ENCODE measurements at places on chromosomes 16 and 17. TPM values are rescaled to one million over a fixed set of nuclear protein-coding genes. Genes with fewer than 3 reads are reported as not detected.

The CACNG3 gene
- total RNA-seq, result not detected

The PRR29 gene
- total RNA-seq, result 0.19 TPM

The MYCBPAP gene
- total RNA-seq, result 0.36 TPM

The KRT24 gene
- total RNA-seq, result not detected

The EFCAB13 gene
- total RNA-seq, result 17.2 TPM

The KCNJ12 gene
- total RNA-seq, result 1.5 TPM

The HP gene
- 765 TPM for total RNA-seq

The TPSG1 gene
- not detected for total RNA-seq

The DRC3 gene
- 0.60 TPM for total RNA-seq

The SDK2 gene
- 0.46 TPM for total RNA-seq

The GDPD1 gene
- total RNA-seq, result 2.0 TPM

The SSTR5 gene
- total RNA-seq, result 0.37 TPM

The NACA2 gene
- not detected for total RNA-seq

The CPHXL gene
- not detected for total RNA-seq

The BRICD5 gene
- total RNA-seq, result 1.5 TPM

The ZNF771 gene
- total RNA-seq, result 13.6 TPM

DNA sequence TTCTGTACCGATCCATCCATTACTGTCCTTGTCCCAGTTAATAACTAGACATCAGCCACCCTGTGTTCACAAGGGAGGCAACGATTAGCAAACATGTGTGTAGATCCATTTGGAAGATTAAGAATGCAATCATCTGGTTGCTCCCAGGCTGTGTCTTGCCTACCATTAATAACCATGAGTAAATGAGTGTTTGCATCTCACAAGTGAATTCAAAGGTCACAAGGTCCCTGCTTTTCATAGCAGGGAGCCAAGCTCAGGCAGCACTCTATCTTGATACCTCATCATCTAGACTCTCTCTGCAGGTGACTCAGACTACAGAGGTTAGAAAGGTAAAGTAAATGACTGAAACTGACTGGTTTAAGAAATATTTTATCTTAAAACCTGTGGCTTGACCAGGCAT is 25.3 kb downstream of the VWA3A start:
- DNase-seq, result no peak

DNA sequence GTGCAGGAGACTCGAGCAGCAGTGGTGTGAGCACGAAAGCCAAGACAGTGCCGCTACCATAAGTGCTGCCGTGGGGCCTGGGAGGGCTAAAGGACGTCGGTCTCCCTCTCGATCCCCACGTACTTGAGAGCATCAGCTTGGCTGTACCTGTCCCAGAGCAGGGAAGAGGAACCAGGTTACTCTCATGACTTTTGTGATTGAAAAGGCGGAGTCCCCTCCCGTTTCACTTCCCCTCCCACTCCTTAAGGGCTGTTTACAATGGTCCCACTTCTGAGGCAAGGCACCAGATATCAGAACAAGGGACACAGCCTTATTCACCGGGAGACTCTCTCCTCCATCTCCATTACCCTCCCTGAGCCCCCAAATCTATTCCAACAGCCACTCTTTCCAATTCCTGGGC is 20.1 kb downstream of the CNTNAP1 start:
- DNase-seq, result no peak

GRCh38 chr17:31310886-31311285 is 3.0 kb downstream of the EVI2B start:
- no peak for DNase-seq

DNA sequence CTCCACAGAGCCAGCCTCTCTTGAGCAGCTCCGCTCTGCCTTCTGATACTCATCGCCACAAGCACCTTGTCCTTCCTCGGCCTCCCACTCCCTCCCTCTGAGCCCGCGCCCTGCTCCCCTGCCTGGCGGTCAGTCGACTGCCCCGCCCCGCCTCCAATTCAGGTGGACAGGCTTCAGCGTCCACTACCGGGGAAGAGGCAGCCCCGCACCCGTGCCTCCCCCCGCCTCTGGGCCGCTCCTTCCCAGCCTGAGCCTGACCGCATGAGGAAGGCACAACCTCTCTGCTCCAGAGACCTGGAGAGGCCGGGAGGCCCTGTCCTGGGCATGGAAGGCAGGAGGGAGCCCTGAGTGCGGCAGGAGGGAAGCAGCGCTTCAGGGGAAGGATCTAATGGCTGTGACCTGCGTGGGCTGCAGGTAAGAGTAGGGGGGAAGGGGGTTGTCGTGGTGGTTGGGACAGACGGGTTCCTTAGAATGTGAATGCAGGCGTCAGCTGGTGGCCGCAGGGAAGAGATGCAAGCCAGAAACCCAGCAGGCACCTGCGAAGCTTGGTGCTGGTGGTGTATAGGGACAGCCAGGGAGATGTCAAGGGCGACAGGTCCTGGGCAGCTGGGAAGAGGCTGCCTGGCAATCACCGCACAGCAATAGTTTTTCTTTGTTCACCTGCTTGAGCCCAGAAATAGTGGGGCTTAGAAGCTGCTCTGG is 3.0 kb upstream of the SLC6A4 start:
- no peak for DNase-seq

DNA sequence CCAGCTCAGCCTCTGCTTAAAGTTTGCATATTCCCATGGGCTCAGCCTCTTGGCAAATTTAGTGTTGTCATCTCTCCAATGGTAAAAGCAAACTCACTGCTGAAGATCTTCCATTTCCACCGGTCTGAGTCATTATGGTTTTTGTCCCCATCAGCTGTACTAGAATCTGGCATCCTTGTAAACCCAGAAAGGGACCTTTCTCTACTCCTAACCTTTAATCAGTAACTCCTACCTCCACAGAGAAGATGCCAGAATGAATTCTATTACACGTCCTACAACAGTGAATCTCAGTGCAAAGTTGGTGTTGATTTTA is 45.8 kb downstream of the ZNF652 start:
- no peak for DNase-seq

DNA sequence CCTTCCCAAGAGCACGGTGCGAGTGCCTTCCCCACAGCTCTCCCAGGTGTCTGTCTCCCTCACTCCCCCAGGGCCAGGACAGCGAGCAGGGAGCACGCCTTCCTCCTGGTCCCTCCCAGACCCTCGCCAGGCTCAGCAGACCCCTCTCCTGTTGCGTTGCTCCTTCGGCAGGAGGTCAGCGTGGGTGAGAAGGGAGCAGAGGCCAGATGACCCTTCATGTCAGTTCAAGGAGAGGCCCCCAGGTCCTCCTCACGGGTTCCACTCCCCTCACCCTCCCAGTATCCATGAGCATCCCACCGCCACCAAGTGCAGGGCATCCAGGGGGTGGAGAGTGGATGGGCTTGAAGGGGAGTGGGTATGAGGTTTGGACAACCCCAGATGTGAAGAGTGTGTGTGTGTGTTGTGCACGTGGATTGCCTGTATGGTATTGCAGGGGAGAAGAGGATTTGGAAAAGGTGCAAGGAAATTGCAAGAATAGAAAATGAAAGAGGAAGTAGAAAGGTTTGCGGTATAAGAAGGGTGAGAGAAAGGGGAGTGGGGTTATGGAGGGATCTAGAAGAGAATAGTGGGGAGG is 17.7 kb downstream of the SGCA start:
- DNase-seq, result no peak

DNA sequence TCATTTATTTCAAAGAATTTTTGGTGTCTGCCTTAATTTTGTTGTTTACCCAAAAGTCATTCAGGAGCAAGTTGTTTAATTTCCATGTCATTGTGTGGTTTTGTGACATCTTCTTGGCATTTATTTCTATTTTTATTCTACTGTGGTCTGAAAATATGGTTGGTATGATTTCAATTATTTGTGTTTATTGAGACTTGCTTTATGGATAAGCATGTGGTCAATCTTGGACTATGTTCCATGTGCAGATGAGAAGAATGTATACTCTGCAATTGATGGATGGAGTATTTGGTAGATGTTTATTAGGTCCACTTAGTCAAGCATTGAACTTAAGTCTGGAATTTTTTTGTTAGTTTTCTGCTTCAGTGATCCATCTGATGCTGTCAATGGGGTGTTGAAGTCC is 383.0 kb downstream of the PMP22 start:
- no peak for DNase-seq

GRCh38 chr17:44177640-44178039 is 7.1 kb downstream of the ASB16 start:
- DNase-seq, result no peak

GRCh38 chr17:41544491-41544892 is 16.4 kb upstream of the KRT19 start:
- DNase-seq, result no peak

- DNase-seq, result no peak
Measured at GRCh38 chr16:29836623-29837022, 16.4 kb downstream of the MVP start.

GRCh38 chr17:42184713-42185620 is at the start of gene HCRT:
Gene HCRT, minus strand, starts transcription at chr17:42185452. Its CDS starts 87 bp downstream, at chr17:42185365.
- DNase-seq, result no peak

DNA sequence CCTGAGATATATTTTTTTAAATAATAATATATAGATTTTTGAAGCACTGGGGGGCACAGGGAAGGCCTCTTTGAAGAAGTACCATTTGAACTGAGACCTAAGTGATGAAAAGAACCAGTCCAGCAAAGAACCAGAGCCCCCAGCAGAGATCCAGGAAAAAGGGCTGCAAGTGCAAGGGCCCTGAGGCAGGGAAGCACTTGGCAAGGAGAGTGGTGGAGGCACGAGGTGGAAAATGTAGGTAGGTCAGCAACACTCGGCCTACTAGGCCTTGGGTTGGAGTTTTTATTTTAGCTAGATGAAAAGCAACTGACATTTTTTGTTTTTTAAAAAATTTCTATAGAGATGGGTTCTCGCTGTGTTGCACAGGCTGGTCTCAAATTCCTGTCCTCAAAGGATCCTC is 1.6 kb upstream of the CD19 start:
- no peak for DNase-seq

DNA sequence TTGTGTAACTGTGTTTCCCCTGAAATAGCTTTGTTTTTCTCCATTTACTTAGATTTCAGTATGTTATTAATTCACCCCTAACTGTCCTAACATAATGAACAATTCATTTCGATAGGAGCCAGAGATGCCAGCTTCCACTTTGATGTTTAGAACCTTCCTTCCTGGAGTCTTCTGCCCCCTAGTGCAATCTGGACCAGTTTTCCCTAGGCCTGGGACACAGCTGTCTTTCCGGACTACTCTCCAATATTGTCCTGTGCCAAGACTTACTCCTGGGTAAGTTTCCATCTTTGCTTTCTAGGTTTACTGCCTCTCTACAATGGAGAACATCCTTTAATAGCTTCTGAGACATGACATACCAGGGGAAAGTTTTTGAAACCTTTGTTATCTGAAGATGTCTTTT is 12.8 kb downstream of the RECQL5 start:
- DNase-seq, result no peak

- no peak for DNase-seq
Measured at GRCh38 chr16:57689762-57690558, 4.6 kb upstream of the DRC7 start.

- DNase-seq, result no peak
Measured at GRCh38 chr16:58678716-58679115, 5.9 kb downstream of the SLC38A7 start.

- no peak for DNase-seq
Measured at GRCh38 chr17:70086516-70086915, 11.5 kb downstream of the KCNJ16 start.

DNA sequence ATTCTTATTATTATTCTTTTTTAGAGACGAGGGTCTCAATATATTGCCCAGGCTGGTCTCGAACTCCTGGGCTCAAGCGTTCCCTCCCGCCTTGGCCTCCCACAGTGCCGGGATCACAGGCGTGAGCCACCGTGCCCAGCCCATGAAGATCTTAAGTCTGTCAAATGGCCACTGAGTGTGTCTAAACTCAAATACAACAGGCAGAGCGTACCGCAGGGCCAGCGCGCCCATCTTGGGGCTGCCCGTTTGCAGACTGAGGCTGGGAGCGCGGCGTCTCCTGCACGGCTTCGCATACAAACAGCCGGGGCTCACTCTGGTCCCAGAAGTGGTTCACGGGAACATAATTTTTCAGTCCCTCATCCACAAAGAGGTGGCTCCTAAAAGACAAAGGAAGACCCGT is 30.3 kb downstream of the TMEM204 start:
- no peak for DNase-seq

DNA sequence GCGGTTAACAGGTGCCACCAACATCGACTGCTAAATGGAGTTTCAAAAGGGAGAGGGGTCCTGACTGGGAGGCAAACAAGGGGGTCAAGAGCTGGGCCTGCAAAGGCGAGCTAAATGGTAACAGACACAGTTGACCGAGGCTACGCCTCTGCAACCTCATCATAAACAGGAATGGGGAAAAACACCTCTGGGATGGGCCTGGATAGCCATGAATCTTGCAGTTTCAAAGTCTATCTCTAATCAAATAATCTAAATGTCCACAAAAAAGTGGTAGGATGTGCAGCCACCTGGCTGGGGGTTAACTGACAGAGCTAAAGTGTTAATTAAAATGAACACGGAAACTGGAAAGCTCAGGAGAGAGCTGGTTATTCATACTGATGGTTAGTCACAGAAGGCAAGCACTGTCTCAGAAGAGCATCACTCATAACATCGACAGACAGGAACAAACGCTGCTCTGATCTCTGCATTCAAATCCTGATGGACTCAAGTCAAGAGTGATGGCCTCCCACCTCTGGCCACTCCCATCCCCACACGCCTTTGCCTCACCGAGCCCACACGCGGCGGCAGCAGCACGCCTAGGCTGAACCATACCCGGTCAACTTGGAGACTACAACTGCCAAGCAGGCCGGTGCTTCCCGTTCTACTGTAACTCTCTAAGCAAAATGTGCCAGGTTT is 56.3 kb downstream of the CREBBP start:
- DNase-seq, result no peak

GRCh38 chr16:87308826-87309225 is 8.4 kb downstream of the C16orf95 start:
- no peak for DNase-seq

- DNase-seq, result no peak
Measured at GRCh38 chr16:546909-547770, 13.1 kb upstream of the PRR35 start.

DNA sequence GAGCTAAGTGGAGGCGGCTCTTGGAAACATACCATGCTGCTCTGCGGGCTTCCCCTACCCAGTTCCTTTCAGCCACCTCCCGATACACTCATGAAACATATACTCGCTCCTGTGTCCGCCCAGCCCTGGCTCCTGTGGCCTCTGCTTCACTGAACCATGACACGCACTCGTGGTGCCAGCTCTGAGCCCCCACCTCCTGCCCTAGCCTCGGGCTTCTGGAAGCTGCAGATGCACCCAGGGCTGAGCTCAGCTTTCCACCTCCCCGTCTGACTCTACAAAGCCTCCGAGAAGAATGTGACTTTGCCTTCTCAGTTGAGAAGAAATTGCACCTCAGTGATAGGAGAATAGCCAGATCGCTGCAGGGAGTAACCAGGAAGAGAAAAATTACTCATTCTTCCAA is 11.0 kb downstream of the CALB2 start:
- DNase-seq, result no peak

DNA sequence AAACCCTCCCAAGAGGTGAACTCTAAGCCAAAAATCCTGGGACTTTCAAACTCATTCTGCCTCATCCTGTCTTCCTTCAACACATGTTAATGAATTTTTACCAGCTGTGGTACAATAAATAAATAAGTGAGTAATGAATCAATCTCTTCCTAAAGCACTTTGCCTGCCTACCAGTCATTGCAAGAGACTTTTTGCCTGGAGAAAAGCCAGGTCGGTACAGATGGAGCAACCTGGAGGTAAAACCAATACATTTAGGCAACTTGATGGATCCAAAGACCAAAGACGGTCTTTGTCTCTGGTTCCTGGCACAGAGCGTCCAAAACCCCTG is 324.2 kb downstream of the PMP22 start:
- DNase-seq, result no peak
